ENCODE measurements at places on chromosomes 16 and 17. TPM values are rescaled to one million over a fixed set of nuclear protein-coding genes. Genes with fewer than 3 reads are reported as not detected.
A peak's percentile ranks its signal among the peaks of the same experiment; 100 is the strongest.

PTGES3L gene
- total RNA-seq = not detected

- H3K4me1 ChIP-seq = no peaks in the 10 kb centered on the region
- H3K27me3 ChIP-seq = no peaks in the 10 kb centered on the region
- H3K4me3 ChIP-seq = no peak overlapping the region
- H3K36me3 ChIP-seq = no peaks in the 10 kb centered on the region
- no peak overlapping the region for H3K27ac ChIP-seq
- DNase-seq = no peak
Measured at GRCh38 chr17:14149751-14150150, 80.4 kb downstream of the COX10 start.

TLK2 gene
- total RNA-seq = 75.3 TPM

GRCh38 chr16:22075776-22076175, 16.6 kb upstream of the VWA3A start:
- no peaks in the 10 kb centered on the region for H3K27me3 ChIP-seq
- peaks cover 4% of the 10 kb centered on the region for H3K4me1 ChIP-seq
- no peaks in the 10 kb centered on the region for H3K36me3 ChIP-seq
- H3K4me3 ChIP-seq = no peak overlapping the region
- no peak for DNase-seq

DNA sequence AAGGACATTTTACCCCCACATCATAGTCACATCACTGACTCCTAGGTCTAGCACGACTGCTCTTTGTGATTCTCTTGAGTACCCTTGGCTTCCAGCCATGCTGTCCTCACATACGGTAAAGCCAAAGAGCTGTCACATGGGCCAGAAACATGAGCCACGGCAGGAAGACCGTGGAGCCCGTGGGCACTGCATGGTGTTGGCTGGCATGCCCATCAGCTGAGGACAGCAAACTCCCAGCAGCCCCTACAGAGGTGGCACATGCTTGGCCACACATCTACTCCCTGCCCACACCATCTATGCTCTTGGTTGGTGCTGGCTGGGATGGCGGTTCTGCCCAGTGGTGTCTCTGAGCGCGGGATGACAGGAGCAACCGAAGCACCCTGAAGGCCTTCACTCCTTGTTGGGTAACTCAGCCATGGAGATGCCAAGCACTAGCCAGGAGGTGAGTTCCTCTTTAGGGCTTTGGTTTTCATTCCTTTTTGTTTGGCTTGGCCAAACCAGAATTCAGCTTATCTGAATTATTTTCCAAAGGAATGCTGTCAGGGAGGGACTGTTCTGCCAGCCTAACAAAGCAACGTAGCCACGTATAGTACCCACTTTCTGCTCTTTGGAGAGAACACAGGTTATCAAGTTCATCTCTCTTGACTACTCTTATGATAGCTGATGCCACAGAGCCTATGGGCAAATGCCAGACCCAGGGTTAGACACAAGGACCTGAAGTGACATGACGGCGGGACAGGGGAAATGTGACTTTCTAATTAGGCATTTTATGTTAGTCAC, 10.0 kb downstream of the TNFAIP1 start:
- H3K4me1 ChIP-seq = peaks cover 43% of the 10 kb centered on the region
- no peaks in the 10 kb centered on the region for H3K27me3 ChIP-seq
- H3K27ac ChIP-seq = peak overlapping the region; percentile 83
- H3K4me3 ChIP-seq = no peak overlapping the region
- peaks cover 100% of the 10 kb centered on the region for H3K36me3 ChIP-seq
- no peak for DNase-seq

DNA sequence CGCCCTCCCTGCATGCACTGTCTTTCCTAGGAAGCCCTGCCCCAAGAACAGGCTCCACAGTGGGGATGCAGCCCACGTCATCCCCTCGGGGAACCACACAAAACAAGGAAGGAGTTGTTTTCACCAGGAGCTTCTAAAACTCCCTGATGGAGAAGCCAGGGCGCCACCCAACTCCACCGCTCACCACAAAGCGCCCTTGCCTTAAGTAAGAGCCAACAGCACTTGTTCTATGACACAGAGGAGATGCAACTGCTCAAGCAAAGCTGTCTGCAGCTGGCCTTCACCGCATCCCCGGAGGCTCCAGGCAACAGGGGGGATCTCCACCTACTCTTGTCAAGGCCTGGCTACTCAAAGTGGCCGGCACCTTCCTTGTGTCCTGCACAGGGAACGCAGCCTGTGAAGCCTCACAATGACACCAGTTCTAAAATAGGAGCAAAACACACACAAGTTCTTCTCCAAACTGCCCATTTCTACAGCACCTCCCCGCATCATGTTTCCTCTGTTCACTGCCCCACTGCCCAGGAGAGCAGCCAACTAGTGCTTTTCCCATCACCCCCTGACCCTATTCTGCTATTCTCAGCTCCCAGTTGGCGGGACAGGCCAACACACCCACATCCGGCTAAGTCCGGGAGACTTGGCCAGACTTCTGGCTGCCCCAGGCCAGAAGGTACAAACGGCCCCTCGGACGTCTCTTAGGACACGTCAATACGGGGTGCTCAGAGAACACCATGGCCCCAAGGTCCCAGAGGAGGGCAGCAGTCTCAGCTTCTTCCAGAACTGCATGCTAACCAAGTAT, 24.2 kb downstream of the MPG start:
- H3K27ac ChIP-seq = no peak overlapping the region
- no peak overlapping the region for H3K4me3 ChIP-seq
- peaks cover 7% of the 10 kb centered on the region for H3K36me3 ChIP-seq
- no peaks in the 10 kb centered on the region for H3K4me1 ChIP-seq
- peak; percentile 43 for DNase-seq

IL17C gene
- total RNA-seq = not detected
